ENCODE measurements at places on chromosomes 16 and 17. TPM values are rescaled to one million over a fixed set of nuclear protein-coding genes. Genes with fewer than 3 reads are reported as not detected.
A peak's percentile ranks its signal among the peaks of the same experiment; 100 is the strongest.

Gene PRR35
- not detected for total RNA-seq

Gene PTX4
- total RNA-seq = not detected

GRCh38 chr16:17224879-17225281 is 245.9 kb downstream of the XYLT1 start:
- DNase-seq = peak; percentile 56

GRCh38 chr17:3910420-3911270 is 5.6 kb downstream of the P2RX1 start:
- DNase-seq = no peak

GRCh38 chr17:40333781-40334448 is 24.9 kb downstream of the RARA start:
- DNase-seq = no peak

Gene PRM3
- not detected for total RNA-seq

Gene KIF2B
- not detected for total RNA-seq

Gene DOC2B
- total RNA-seq = 3.9 TPM

DNA sequence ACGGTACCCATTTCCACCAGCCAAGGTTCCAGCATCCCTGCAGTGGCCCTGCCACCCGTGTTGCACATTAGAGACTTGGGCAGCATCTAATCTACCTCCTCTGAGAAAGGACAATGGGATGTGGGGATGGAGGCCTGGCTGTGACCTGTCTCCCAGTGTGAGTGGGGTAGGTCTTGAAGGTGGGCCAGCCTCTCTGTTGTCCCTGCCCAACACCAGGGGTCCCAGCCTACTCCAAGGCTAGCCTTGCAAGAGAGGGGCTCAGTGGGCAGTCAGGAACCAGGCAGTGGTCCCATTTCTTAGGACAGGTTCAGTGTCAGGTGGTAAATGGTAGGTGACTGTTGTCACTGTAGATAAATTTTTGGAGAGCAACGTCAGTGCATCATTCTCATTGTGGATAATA is 384.5 kb downstream of the SNX29 start:
- no peak for DNase-seq

Gene ACAP1
- 17.3 TPM for total RNA-seq

DNA sequence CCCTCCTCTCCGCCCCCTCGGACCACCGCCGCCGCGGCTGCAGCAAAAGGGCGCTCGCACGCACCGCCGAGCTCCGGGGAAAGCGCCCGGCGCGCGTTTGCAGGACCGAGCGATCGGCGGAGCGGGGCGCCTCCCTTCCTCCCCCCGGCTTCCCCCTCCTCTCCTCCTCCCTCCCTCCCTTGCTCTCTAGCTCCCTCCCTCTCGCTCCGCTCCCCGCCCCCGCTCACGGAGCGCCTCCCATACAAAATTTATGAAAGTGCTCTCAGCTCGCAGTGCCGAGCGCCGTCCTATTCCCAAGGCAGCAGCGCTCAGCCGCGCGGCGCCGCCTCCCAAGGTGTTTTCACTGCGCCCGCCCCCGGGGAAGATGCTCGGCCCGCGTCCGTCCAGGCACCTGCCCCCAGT is at the start of gene RTN4RL1:
TSS of gene RTN4RL1 (minus strand) at position 115 of the 402 bp plus-strand sequence. CDS start 469 bp downstream, outside the sequence.
- peak; percentile 83 for DNase-seq

Gene MRPL12
- total RNA-seq = 184 TPM

- no peak for DNase-seq
Measured at GRCh38 chr16:15487336-15488284, 53.2 kb downstream of the BMERB1 start.

- no peak for DNase-seq
Measured at GRCh38 chr16:70701036-70701435, 15.2 kb upstream of the MTSS2 start.

Gene CCL11
- 5.4 TPM for total RNA-seq

DNA sequence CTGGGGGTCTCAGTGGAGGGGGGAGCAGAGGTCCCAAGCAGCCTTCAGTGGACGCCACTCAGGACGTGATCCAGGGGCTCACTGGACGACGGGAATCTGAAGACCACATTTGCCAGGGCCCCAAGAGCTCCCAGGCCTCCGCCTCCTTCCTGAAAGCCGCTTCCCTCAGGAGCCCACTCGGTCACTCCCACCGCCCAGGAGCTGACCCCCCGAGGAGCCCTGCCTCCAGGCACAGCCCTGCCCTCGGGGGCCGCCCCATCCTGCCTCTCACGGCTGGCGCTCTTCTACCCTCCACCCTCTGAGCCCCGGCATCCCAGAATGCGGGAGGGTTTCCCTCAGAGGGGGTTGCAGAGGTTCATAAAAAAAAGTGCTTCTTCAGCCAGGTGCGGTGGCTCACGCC is 24.2 kb downstream of the TIMM22 start:
- DNase-seq = no peak

Gene NACA2
- total RNA-seq = not detected

DNA sequence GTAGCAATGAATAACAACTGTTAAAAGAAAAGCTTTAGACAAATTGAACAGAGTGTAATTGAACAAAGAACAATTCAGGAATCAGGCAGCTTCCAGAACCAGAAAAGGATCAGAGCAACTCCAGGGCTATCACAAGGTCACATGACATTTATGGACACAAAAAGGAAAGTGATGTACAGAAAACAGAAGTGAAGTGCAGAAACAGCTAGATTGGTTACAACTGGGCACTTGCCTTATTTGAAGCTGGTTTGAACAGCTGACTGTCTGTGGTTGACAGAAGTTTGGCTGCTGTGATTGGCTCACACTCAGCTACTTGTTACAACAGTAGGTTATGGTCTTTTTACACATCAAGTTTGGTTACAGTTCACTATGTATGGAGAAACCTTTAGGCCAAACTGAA is 14.8 kb downstream of the EFCAB5 start:
- DNase-seq = no peak

DNA sequence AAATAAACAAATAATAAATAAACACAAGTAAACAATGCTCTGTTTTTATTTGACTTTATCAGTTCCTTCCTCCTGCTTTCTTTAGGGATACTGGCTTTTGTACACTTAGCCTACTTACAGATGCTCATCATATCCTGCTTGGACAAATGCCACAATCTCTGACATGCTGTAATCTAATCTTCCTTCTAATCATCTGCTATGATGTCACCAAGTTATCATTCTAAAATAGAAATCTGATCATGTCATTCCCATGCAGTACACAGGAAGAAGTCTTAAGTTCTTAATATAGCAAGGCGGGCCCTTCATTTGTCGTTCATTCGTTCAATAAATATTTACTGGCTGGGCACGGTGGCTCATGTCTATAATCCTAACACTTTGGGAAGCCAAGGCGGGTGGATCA is 9.1 kb upstream of the UBB start:
- DNase-seq = no peak

DNA sequence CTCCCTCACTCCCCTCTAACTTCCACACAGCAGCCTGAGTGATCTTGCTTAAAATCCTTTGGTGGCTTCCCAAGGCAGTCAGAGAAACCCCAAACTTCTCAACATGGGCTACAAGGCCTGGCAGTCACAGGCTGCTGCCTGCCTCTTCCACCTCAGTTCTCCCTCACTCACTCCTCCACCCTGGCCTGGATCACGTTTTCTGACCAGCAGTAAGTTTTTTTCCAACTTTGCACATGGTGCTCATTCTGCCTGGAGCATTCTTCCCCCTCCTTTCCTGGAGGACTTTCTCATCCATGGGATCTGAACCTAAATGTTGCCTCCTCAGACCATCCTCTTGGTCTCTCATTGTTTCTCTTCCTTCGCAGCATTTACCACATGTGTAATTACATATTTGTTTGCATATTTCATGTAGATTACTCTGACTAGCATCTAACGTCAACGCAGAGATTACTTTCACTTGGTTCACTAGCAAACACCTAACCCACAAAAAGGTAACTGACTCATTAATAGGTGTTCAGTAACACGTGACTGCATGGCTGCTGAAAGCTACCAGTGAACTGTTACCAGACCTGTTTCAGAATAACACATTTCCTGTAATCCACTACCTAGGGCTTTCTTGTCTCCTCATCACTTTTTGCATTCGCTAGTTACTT is 17.1 kb downstream of the GNA13 start:
- DNase-seq = no peak

Gene ALDH3A2
- total RNA-seq = 60.4 TPM
